ENCODE measurements at places on chromosomes 4 and X.

GRCh38 chr4:75769036-75769435 lies 44.7 kb downstream of the USO1 start:
- DNase-seq: no peak

DNA sequence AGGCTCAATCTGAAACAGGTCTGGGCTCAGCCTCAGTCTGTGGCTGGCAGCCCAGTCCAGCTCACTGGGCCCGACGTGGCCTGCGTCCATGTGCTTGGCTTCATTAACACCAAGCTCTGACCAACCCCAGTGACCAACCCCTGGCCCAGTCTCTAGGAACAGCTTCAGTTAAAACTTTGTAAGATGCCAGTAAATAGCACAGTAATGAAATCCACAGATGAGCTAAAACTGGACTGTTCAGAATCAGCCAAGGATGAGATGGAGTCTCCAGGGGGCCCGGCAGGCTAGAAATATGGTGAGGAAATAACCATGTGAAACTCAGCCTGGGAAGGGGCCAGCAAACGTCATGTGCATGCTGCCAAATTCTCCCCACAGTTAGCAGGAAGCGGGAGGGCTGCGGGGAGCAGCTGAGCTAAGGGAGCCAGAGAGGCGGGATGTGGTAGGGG lies 37.1 kb upstream of the XPNPEP2 start:
- DNase-seq: no peak

DNA sequence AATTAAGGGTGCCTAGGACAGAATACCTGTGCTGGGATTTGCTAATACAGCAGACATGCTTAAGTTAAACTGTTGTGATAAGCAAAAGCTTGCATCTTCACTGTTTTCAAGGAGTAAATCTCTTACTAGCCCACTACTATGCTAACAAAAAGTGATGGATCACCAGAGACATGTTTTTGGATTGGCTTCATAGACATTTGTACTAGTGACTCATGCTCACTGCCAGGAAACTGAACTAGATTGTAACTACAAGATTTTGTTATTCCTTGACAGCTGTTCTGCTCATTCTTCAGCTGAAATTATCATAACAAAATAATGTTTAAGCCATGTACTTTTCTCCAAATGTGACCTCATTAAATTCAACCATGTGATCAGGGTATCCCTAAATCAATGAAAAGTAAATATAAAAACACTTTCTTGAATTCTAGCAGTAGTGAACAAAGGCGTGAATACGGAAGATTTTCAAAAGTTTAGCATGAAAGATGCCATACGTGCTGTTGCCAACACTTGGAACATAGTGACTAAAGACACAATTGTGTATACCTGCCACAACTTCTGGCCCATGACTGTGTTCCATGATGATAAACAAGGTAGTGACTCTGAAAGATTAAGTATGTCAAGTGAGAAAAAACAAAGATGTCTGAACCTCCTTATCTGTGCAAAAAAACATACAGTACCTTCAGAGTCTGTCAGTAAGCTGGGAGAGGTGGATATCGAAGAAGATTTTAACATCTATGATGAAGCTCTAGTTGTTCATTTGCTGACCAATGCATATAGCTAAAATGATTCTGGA lies 154.0 kb downstream of the BTC start:
- DNase-seq: no peak

DNA sequence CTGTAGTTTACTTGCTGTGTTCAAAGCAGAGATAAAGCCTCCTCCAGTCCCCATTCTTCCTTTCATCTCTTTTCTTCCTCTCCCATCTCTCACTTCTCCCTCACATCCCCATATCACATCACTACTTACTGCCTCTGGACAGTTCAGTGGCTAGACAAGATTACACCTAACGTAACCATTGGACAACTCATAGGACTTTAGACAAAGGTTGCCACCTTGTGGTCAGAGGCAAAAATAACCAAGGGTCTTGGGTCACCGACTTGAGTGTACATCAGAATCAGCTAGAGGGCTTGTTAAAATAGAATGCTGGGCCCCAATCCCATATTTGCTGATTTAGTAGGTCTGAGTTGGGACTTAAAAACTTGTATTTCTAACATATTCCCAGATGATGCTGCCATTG lies 109.3 kb upstream of the DGKK start:
- peak; percentile 32 for DNase-seq

- no peak for DNase-seq
Measured at GRCh38 chr4:73053974-73054480, 15.5 kb downstream of the COX18 start.

DNA sequence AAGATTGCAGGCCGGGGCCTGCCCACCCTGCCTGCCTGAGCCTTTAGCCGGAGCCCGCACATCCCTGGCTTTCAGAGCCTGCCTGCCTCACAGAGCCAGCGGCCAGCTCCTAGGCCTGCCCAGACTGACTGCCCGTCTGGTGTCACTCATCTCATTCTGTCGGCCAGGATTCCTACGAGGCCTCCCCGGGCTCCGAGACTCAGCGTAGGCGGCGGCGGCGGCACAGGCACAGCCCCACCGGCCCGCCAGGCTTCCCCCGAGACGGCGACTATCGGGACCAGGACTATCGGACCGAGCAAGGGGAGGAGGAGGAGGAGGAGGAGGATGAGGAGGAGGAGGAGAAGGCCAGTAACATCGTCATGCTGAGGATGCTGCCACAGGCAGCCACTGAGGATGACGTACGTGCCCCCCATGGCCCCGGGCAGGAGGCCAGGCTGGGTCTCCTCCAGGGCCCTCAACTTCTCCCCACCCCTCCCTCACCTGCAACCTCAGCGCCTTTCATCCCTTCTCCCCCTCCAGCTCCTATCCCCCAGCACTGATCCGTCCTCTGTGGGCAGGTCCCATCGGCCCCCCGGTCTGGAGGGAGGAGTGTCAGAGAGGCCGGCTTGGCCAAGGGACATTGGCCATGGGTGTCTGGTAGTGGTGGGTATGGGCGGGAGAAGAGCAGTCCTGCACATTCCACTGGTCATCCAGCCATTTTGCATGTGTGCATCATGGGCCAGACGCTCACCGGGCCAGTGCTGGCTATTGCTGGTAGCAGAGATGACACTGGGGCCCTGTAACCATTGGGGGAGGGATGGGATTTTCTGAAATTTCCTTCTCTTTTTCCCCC lies 22.6 kb upstream of the UBA1 start:
- no peak for DNase-seq

DNA sequence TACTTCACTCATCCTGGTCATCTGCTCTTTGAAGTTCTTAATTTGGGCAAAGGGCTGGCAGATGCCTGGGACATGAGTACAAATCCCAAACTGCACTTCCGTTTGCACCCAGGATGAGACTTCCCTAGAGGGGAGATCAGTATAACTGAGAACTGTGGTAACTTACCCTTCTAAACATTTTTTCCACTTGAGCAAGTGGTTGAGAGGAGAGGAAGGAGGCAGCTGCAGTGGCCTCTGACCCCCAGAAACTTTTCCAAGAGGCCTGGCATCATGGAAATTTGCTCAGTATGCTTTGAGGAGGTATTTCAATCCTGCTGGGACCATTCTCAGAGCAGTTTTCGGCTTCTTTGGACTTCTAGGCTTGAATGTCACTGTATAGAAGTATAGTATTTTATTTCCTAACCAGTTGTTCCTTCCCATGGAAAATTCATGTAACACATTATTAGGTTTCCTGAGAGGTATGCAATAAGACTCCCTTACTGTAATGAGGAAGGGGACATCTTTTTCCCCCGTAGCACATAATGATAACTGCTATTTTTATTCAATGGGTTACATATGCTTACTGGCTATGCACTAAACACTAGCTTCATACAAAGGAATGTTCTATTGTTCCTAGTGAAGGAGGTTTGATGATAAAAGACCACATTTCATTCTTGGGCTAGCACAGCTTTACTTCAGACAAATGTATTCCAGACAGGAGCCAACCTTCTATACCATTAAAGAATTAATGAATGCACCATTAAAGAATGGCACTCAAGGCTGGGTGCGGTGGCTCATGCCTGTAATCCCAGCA lies 129.3 kb downstream of the SHROOM3 start:
- no peak for DNase-seq

GRCh38 chrX:148555101-148555500 lies 54.7 kb downstream of the AFF2 start:
- no peak for DNase-seq

- DNase-seq: no peak
Measured at GRCh38 chrX:143854006-143854405, 29.9 kb upstream of the UBE2NL start.

DNA sequence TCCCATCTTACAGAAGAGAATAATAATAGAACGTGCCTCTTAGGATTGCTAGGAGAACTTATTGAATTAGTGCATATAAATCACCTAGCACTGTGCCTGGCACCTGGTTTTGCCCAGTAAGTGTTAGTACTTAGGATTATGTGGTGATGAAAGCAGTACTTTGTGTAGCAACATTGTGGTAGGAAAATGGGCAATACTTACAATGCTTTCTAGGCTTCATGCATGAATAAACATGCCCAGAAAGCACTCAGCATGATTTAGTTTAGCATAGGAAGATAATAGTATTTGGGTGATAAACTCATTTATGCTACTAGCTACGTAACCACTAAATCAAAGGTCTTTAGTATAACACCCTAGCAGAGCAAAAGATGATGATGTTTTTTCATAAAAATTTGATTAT lies 105.6 kb downstream of the NEUROG2 start:
- DNase-seq: no peak

- no peak for DNase-seq
Measured at GRCh38 chrX:141405486-141405852, 163.2 kb upstream of the SPANXC start.

- DNase-seq: no peak
Measured at GRCh38 chrX:129565046-129565650, 25.1 kb downstream of the OCRL start.

- no peak for DNase-seq
Measured at GRCh38 chrX:153933748-153934147, 1.1 kb downstream of the NAA10 start.

DNA sequence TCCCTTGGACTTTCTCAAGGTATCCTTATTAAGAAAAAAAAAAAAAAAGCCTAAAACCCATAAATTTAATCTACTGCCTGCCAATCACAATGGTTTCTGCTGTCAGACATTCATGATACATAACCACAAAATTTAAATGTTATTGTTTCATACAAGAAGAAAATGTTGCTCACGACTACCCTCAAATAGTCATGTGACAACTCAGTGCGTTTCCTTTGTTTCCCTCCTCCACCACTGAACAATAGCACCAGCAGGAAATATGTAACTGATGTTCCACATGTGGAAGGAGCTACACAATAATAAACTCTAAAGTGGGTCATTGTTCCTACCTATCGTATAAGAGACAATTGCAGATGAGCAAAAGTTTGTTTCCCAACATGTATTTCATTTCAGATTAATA lies 244.1 kb upstream of the EDNRA start:
- no peak for DNase-seq

- no peak for DNase-seq
Measured at GRCh38 chr4:128371001-128371777, 83.6 kb upstream of the PGRMC2 start.

- DNase-seq: no peak
Measured at GRCh38 chr4:33065749-33066148, 2345.6 kb downstream of the PCDH7 start.
